NCI-H446 (cell line): ENCODE measurements at places on chromosomes 12 and 14.

- DNase-seq: peak; percentile 36
These were observed at the start of gene BHLHE41 for GRCh38 chr12:26124446-26125399. BHLHE41 (minus strand) TSS chr12:26125037; CDS start chr12:26124779, 258 bp downstream.

DNA sequence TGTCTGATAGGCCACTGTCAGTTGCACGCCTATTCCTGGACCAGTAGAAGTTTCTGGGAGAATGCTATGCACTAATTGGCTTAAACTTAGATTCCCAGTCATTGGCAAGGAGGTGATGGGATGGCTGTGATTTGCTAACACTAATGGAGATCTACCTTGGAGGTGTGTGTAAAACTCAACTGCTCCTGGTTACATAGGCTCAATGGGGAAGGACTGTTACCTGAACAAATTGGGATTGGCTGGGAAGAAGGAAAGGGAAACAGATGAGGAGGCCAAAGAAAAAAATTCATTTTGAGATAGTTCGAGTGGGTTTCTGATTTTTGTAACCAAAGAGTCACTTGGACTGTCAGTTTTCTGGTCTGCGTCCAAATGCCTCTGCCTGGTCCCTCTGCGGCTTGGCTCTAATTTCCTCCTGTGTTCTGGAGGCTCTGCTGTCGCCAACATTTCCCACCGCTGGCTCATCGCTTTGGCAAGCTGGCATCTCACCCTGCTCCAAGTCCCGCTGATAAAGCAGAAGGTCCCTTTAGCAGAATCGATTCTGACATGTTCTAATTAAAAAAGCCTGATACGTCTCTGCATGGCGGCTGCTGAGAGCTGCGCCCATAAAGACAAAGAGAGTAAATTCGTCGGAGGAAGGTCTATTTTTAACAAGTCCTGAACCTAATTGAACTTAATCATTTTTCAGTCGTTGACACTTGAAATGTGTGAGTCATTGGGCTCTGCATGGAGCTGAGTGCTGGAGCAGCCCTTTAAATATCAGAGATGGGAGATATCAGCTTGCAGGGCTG, 2.0 kb upstream of the CCDC63 start:
- peak; percentile 95 for DNase-seq

GRCh38 chr14:76997257-76997970, 31.1 kb downstream of the IRF2BPL start:
- DNase-seq: no peak

DNA sequence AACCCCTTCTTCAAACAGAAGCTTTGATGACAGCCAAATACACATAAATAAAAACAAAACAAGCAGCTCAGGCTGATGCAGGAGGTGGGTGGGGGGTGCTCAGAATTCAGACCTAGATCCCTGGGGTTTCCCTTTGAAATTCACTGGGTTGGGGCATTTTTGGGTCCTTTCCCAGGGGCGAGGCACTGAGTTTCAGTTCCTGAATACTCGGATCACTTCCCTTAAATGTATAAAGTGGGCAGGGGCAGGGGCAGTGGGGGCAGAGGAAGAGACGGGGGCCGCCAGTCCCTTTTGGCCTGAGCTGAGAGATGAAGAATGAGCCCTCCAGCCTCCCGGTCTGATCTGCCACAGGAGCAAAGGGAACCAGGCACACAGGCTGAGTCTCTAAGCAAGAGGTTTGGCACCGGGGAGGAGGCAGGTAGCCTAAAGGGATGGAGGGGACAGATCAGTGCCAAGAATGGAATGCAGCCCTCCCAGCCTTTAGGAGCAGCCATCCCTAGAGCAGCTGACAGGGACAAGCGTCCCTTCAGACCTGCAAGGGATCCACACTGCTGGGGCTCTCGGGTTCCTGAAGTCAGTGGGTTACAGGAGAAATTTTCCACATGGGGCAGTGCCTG, 20.3 kb downstream of the KDM2B start:
- DNase-seq: no peak

DNA sequence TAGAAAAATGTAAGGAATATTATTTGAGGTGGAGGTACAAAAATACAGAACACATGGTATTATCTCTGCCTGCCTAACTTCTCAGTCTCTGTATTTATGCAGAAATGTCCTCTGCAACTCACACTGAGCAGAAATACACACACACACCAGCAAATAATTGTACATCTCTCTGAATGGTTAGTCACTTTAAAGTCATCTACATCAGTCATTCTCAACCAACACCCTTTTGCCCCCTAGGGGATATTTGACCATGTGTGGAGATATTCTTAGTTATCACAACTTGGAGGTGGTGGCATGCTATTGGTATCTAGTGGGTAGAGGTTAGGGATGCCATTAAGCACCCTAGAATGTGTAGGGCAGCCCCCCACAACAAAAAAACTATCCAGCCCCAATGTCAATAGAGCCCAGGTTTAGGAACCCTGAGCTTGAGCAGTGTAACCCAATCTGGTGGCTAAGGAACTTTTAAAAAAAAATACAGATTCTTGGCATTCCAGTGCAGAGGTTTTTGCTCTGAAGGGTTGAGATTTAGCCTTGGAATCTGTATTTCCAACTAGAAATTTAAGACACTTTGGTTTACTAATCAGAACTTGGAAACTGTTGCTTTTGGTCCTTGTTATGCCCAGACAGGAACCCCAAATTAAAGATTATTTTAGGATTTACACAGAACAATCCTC, 183.8 kb downstream of the TBX5 start:
- DNase-seq: no peak

DNA sequence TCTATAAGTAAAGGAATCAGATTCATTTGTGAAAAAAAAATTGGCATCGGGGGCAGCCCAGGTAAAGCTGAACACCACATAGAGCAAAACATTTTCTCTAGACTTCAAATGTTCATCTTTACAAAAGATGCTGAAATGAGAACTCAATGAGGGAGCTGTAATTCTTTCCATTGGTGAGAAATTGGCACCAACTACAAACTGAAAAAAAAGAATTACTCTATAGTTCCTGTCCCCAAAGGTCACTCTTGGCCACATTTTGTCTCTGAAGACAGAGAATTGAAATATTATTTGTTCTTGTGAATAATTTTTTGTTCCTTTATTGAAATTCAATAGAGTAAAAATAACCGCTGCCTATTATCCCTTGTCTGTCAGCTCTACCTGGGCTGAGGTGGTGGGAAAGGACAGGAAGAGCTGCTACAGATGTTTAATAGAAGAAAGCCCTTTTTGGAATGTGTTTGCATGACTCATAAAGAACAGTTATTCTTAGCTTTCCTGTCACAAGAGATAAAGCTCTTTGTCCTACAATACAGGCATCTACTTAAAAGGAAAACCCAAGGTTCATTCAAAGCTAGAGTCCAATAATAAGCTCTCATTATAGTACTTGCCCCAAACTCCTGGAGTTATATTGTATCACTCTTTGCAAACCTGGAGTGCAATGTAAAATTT, 380.1 kb upstream of the KITLG start:
- DNase-seq: no peak

GRCh38 chr12:20482491-20483054, 114.2 kb downstream of the PDE3A start:
- DNase-seq: no peak

DNA sequence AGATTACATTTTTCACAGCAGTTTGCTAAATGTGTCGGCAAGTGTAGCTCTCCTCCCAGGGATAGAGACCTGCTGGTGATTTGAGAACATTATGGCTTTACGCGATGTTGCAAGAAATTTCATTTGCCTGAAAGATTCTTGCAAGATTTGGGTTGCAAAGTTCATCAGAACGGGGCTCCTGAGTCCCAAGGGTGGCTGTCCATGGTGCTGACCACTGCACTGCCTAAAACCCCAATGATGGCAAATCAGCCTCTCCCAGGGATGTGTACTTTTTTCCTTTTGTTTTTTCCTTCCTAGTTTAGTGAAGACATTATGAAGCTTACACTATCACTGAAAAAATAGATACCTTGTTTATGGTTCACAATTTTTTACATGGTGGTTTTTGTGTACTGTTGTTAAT, 85.4 kb downstream of the WSCD2 start:
- no peak for DNase-seq

- no peak for DNase-seq
These were observed 23.5 kb upstream of the GPR68 start for GRCh38 chr14:91267965-91268437.

GRCh38 chr12:93378998-93379325, 1.2 kb downstream of the NUDT4 start:
- DNase-seq: peak; percentile 50

GRCh38 chr12:92051441-92051840, 94.2 kb downstream of the BTG1 start:
- no peak for DNase-seq

DNA sequence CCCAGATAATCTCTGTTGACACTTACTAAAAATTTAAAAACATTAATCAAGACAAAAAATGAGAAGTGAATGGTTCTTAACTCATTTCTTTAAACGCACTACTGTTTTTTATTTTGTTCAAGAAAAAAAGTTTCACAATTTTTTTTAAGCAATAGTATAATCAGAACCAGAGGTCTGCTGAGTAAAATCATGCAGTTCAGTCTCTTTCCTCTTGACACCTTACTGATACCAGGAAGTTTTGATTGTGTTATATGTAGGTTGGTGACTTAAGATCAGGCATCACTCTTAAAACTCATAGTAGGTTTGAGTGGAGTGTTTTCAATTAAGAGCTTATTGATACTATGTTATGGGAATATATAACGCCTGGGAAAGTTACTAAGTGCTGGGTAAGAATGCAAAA, 121.4 kb downstream of the TRMT5 start:
- no peak for DNase-seq

DNA sequence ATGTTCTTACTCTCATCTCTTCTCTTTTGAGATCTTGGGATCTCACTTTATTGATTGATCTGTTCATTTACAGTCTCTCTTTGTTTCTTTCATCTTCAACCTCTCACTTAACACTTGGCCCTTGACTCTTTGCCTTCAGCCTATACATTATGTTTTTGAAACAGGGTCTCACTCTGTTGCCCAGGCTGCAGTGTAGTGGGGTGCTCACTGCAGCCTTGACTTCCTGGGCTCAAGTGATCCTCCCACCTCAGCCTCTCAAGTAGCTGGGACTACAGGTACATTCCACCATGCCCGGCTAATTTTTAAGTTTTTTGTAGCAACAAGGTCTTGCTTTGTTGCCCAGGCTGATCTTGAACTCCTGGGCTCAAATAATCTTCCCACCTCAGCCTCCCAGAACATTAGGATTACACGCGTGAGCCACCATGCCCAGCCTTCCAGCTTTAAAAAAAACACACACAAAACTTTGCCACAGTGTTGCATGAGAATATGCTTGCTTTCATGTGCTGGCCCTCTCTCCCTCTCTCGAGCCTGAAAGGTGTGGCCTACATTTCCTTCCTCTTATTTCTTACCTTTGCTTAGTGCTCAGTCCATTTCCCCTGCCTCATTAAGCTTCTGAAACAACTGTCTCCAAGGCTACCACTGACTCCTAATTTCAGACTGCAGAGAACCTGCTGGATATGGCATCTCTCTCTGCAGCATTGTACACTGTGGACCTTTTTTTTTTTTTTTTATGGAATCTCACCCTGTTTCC, 9.9 kb downstream of the DIP2B start:
- no peak for DNase-seq

- no peak for DNase-seq
These were observed 417.8 kb upstream of the TMTC1 start for GRCh38 chr12:30201301-30202160.

DNA sequence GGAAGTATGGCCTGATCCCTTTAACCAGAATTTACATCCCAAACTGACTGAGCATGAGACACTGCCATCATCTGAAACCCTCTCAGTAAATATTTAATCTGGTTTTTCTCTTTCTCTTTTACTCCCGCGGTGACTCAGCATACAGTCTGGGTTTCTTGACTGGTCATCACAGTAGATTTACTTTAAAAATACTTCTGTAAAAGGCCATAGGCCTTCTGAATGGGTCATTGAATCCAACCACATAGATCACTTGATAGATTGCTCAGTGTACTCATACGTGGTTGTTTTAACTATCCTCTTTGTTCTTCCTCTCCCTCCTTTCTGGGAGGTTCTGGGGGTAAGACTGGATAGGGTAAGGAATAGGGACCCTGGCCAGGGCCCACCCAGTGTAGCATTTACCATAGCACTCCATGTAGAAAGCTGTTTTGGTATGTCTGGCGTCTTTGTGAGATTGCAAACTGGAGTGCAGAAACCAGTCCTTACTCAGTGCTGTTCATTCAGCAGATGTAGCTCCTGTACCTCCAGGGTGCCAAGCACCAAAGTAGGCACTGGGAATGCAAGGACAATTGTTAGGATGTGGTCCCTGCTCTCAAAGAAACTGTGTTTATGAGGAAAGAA, 165.7 kb downstream of the SRGAP1 start:
- DNase-seq: no peak

GRCh38 chr12:110742096-110742717, 484 bp downstream of the PPP1CC start:
- DNase-seq: no peak

DNA sequence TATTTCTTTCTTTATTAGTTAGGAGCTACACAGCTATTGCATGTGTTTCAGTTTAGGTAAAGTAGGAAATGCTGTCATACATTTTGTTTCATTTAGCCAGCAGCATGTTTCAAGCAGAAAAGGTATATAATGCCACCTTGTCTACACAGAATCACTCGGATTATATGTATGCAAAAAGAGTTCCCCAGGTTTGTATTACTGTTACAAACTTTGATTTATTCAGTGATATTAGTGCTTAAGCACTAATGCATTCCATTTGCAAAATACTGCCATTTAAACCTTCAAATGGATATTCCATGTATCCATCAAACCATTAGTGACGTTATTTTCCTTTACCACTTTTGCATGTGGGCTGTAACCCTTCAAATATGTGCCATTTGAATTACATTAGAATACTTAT, 564.0 kb downstream of the RPL10L start:
- no peak for DNase-seq

DNA sequence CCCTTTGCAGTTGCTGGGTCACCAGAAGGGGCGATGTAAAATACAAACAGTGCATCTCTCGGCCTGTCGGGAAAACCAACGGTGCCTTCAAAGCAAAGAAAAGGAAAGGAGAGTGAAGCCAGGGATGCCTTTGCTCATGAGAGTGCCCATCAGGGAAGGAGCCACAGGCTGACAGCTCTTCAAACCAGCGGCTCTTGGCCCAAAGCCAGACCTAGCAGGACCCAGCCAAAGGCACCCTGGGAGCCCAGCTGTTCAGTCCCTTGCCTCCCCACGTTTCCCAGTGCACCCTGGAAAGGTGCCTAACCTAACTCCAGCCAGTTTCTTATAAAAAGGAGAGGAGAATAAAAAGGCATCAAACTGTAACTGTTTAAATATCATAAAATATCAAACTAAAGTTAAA, 29.2 kb downstream of the PRMT8 start:
- DNase-seq: peak; percentile 56

DNA sequence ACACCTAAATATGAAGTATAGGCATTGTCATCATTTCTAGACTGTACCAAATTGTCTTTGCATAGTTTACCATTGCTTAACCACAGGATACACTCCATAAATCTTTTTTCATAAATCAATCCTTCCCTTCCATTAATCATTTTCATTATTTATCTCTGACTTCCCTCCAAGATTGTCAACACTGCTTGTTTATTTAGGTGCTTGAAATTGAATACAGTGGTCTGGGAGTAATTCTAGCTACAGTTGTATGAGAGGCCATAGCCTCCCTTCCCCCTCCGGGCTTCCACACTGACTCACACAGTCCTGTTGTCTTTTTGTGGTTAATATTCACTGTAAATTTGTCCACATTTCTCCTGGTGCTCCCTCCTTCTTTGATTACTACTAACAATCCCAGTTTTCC, 114.2 kb upstream of the ARID2 start:
- DNase-seq: no peak

- no peak for DNase-seq
These were observed 7.1 kb upstream of the LGMN start for GRCh38 chr14:92755495-92755894.

GRCh38 chr14:61322011-61322798, 826 bp downstream of the PRKCH start:
- DNase-seq: no peak
